Urinary bladder (tissue), 4 donors: ENCODE measurements at places on chromosomes 12 and 14. TPM values are rescaled to one million over a fixed set of nuclear protein-coding genes. Genes with fewer than 3 reads are reported as not detected.

Gene DPPA3
- not detected for total RNA-seq

Gene ATP5MC2
- 109 TPM for total RNA-seq

Gene ITGA5
- total RNA-seq = 139 TPM

Gene TCHP
- 10.3 TPM for total RNA-seq

Gene OR6C75
- total RNA-seq = not detected

Gene FIGNL2
- total RNA-seq = 0.53 TPM

Gene EML1
- 77.1 TPM for total RNA-seq

Gene CCDC175
- 0.74 TPM for total RNA-seq

Gene PNMA1
- 38.3 TPM for total RNA-seq

Gene RBM25
- total RNA-seq = 96.8 TPM

Gene NDRG2
- total RNA-seq = 84.5 TPM

Gene TMEM121
- 1.3 TPM for total RNA-seq

Gene DCN
- total RNA-seq = 3,503 TPM

Gene GNG2
- 44.1 TPM for total RNA-seq

Gene FZD10
- total RNA-seq = 3.5 TPM

Gene RPL36AL
- 122 TPM for total RNA-seq
